ENCODE measurements at places on chromosomes 5 and 9.

DNA sequence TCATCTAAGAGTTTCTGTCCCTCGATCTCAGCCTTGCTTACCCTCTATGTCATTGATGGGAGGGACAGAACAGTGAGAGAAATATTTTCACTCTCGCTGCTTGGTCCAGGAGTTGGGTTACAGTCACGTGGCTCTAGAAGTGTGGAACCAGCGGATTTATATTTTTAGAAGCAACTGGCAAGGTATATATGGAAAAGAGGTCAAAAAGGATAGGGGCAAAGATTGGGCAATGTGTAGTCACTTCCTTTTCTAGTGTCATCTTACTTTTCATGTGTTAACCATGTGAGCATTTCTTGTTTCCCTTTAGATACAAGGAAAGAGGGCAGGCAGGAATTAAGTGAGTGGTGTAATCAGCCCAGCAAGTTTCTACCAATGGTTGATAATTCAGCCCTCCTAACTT is 111.5 kb upstream of the ZNF366 start:
- no peak for DNase-seq

- DNase-seq = no peak
Measured at GRCh38 chr9:3962971-3963642, 336.8 kb downstream of the GLIS3 start.

GRCh38 chr9:132244582-132245455 is 83.0 kb downstream of the NTNG2 start:
- no peak for DNase-seq

DNA sequence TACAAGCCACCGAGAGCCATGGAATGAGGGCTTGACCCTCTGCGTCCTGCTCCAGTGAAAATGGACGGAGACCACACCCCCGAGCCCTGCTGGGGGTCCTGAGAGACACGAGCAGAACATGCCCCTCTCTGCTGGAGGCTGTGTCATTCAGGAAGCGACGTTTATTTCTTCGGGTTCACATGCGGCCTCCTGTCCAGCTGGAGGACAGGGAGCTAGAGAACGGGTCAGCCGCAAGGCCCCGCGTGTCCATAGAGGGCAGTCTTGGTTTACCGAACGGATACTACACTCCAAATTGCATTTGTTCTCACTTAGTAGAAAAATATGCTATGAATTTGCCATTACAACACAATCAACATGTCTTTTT is 36.1 kb downstream of the MRPL36 start:
- peak; percentile 45 for DNase-seq

DNA sequence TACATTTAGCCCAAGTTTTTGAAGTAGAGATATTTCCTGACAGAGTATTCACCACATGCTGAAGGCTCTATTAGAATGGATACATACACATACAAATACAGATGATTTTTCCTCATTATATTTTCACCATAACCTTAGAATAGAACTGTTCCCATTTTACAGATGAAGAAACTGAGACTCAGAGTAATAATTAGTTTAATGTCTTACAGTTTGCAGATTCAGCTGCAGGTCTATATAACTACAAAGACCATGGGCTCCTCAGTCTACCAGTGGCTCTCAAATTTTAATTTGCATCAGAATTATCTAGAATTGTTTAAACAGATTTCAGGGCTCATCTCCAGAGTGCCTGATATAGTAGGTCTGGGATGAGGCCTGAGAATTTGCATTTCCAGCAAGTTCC is 64.4 kb downstream of the GRAMD2B start:
- no peak for DNase-seq

GRCh38 chr5:166074582-166075481 is 2216.6 kb upstream of the WWC1 start:
- no peak for DNase-seq

DNA sequence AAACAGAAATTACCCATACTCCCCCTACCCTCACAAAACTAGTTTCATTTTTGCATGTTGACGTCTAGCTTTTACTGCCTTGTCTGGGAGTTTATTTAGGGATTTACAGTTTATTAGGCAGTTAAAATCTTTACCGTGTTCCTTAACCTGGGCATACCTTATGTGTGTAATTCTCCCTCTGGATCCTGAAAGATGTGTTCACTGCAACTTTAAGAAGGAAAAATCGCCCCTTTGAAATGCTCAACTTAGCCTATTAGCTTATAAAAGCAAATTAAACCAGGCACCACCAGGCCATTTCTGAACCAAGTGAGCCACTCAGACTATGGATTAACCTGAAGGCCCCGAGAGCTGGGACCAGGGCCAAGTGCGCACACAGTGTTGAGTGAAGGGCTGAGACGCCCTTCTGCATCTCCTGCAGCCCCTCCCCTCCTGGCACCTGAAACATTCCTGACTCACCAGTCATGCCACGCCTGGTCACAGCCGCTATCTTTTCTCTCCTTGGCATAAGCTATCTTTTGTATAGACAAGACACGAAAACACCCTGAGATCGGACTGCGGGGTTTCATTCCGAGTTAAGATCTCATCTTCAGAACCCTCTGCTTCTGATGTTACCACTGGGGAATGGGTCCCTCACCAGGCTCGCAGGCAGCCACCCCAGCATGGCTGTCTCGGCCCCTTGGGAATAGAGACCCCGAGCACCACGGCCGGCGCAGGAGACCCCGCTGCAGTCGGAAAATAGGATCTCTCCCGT is 111.9 kb downstream of the ROR2 start:
- DNase-seq = no peak

DNA sequence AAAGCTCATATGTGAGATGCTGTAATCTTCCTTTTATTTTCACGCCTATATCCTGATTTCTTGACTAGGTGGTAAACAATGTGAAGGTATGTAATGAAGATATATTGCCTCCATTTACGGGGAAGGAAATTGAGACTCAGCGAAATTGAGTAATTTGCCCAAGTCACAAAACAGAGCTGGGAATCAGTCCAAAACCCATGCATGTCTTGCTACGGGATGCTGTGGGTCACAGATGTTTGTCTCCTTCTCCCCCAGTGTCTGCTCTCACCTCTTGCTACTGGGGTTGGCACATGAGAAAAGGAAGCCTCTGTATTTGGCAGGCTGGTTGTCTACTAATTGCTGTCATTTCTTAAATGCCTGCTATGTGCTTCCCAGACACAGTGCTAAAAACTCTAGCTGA is 53.7 kb upstream of the TEX48 start:
- DNase-seq = no peak

DNA sequence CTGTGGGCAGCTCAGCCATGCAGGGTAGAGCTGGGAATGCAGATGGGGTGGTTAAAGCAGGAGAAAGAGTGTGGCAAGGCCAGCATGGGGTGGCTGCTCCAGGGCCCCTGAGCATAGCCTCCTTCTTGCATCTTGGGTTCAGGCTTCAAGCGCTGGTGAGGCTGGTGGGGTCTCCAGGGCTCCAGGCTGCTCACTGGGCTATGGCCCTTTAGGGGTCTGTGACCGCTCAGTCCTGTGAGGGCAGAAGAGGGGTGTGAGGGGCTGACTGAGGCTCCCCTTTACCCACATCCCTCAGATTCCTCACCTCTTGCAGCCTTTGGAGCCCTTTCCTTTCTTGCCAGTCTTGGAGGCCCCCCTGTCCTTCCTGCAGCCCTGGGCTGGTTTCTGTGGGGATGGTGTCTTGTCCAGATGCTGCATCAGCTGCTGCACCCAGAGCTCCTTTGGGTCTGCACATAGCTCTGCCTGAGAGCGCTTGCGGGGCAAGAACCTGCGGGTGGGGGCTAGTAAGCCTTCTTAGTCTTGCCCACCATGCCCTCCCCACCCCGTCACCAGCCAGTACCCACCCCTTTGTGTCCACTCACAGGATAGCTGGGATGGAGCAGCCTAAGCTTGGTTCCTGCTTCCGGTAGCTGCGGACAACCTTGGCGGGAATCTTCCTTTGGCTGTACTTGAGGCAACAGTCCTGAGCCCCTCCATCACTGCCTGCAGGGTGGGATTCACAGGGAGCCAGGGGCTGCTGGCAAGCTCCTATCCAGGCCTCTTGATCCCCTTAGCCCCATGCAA is 549 bp downstream of the CCL21 start:
- DNase-seq = no peak

DNA sequence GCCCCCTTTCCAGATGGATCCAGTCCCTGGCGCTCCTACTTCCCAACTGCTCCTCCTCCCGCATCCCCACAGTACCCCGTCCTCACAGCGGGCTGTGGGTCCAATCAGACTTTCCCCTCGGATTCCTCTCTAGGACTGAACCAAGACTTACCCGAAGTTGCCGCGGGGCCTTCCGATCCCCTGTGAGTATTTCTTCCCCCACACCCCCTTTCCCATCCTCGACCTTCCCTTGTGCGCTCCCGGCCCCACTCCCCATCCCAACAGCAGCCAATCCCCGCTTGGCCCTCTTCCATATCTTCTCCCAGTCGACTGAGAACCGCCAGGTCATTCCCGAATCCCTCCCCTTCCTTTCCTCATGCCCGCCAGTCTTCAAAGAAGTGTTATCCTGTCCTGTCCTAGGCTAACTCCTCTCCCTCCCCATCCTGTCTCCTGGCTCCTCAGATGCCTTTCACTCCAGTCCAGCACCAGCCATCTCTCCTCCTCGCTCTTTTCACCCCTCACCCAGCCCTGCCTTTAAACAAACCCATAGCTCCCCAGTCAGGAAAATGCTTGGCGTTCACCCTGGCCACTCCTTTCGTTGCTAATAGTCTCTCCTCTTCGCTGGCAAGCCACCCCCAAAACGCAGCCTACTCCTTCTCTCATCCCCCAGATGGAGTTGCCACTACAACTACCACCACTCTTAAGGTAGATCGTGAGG is 646 bp downstream of the SWI5 start:
- DNase-seq = peak; percentile 1

DNA sequence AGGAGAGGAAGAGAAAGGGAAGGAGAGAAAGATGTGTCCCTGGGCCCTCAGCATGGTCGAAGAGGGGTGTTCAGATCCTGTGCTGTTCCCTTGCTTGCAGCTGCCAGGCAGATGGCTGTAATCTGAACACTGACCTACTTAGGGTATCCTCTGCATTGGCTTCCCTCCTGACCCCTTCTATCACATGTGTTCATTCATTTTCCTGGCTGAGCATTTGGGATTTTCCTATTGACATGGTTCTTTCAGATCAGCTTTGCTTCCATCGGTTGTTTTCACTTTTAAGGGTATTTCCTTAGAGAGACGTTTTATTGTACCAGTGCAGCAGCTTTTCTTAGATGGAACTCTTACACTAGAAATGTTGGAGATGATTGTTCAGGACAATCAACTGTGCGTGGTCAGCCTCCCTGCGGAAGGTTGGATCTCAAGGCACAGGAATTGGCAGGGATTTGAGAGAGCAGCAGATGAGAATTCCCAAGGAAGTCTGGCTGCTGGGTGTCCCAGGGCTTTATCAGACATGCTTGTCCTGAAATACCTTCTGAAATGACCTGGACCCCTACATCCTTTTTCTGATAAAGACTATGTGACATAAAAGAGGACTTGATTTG is 26.0 kb downstream of the ACTBL2 start:
- no peak for DNase-seq

GRCh38 chr9:129513282-129513681 is 107.6 kb downstream of the C9orf50 start:
- no peak for DNase-seq

GRCh38 chr9:128550770-128551656 is 1.4 kb upstream of the SPTAN1 start:
- no peak for DNase-seq

GRCh38 chr5:107935645-107936044 is 264.9 kb upstream of the EFNA5 start:
- no peak for DNase-seq

- DNase-seq = no peak
Measured at GRCh38 chr9:121818841-121819427, 167.5 kb downstream of the DAB2IP start.

DNA sequence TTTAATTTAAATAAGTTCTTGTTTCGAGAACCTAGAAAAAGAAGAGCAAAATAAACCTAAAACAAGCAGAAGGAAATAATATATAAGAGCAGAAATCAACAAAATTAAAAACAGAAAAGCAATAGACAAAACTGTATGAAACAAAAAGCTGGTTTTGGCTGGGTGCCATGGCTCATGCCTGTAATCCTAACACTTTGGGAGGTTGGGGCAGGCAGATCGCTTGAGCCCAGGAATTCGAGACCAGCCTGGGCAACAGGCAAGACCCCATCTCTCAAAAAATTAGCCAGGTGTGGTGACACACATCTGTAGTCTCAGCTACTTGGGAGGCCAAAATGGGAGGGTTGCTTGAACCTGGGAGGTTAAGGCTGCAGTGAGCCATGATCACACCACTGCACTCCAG is 59.2 kb upstream of the OTP start:
- DNase-seq = no peak

GRCh38 chr5:37197340-37198050 is 51.7 kb downstream of the CPLANE1 start:
- DNase-seq = peak; percentile 45

DNA sequence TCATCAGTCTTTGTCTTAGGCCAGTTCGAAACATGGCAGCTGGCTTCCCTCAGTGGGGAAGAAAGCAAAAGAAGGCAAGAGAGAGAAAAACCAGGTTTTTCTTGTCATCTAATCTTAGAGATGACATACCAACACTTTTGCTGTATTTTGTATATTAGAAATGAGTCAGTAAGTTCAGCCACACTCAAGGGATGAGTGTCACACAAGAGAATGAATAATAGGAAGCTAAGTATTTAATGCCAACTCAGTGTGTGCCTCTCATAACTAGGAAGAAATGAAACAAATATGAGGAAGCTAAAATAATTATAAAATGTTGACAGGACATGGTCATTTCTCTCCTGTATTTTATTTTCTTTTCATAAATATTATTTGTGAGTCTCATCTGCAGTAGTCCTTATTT is 65.3 kb downstream of the CDH12 start:
- no peak for DNase-seq

- DNase-seq = peak; percentile 49
Measured at GRCh38 chr5:181241393-181241975, 2.2 kb downstream of the RACK1 start.

DNA sequence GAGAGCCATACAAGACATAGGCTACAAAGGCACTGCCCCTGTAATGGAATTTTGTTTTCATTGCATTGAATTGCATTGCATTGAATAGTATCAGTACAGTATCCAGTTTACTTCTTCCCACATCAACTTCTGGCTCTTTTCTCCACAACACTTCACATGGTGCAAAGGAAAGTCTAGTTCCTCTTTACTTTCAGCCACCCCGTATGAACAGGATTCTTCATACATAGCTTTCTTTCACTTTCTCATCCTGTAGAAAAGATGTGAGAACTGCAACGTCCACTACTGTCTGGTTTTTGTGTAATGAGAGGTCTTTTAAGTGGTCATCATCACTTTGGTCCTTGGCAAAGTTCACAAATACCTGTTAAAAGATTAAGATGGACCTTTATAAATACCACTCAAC is 20.2 kb downstream of the NIPSNAP3B start:
- DNase-seq = no peak

- no peak for DNase-seq
Measured at GRCh38 chr5:174444479-174445188, 279.7 kb upstream of the MSX2 start.

GRCh38 chr5:92337772-92338234 is 954.7 kb upstream of the ARRDC3 start:
- DNase-seq = no peak

- DNase-seq = no peak
Measured at GRCh38 chr9:94175669-94176068, 83.4 kb upstream of the ZNF169 start.

- no peak for DNase-seq
Measured at GRCh38 chr5:172827841-172828240, 6.2 kb upstream of the ERGIC1 start.

- no peak for DNase-seq
Measured at GRCh38 chr9:95587021-95587964, 70.5 kb upstream of the PTCH1 start.

Measured in CD4-positive, alpha-beta T cell treated with Interleukin-10 for 1 hour (primary cell).